Foreskin keratinocyte (primary cell): ENCODE measurements at places on chromosomes 13 and 19.

DNA sequence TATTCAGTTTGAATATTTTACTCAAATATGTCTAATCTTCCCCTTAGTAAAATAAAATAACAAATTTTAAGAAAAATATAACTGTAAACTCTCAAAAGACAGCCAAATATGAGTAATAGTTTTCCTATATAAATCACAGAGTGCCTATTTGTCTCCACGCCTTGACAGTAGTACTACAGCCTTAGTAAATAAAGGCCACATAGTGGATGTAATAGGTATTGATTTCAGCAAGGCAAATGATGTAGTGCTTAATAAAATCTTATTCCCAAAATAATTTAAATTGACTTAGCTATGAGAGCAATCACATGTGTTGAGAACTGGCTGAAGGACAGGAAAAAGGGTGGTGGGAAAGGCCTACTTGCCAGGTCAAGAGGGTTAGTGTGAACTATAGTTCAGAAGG is 747.2 kb downstream of the OLFM4 start:
- no peak for DNase-seq

- DNase-seq = peak; percentile 21
Observed at GRCh38 chr19:2424686-2425621, 2.4 kb downstream of the TIMM13 start.

- peak; percentile 100 for DNase-seq
Observed at GRCh38 chr19:14136509-14137281, at the start of gene ASF1B. Gene ASF1B, minus strand, starts transcription at chr19:14136589. Its CDS starts 133 bp downstream, at chr19:14136456.

DNA sequence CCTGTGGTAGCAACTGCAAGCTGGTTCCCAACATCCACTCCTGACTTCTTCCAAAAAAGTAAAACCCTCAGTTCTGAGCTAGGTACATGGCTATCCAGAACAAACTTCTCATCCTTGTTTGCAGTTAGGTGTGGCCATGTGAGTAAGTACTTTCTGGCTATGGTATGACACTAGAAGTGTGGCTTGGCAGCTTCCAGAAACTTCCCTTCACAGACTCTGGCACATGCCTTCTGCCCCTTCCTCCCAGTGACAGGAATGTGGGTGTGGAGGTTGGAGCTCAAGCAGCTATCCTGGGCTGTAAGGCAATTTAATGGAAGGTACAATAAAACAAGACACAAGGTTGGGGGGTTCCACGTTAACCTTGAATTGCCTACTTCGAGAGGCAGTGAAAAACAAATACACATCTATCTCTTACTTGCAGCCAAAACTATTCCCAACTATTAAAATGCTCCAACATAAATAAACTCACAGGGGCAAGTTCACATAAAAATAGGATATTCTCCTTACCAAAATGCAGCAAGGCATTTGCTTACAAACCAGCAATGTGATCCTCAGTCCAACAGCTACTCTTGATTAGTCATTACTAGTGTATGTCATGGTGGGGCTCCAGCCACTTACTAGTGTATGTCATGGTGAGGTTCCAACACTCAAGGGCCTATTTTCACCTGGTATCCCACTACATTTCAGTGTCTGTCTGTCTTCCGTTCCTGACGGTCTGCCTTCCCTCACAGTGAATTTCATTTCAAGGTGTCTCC is 3.1 kb downstream of the SMG9 start:
- no peak for DNase-seq

DNA sequence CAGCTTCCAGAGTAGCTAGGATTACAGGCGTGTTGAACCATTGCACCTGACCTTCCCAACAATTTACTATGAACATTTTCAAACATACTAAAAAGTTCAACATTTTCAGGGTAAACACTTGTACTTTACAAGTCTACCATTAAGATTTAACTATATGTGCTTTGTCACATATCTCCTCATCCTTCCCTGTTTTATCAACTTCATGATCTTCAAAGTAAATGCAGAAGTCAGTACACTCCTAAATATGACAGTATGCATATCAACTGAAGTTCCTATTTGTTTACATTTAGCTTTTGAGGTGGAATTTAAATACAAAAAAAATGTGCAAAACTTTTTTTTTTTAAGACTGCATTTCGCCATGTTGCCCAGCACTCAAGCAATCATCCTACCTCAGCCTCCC is 18.5 kb downstream of the LNX2 start:
- no peak for DNase-seq

GRCh38 chr19:6413291-6413690 is 11.3 kb downstream of the KHSRP start:
- no peak for DNase-seq

DNA sequence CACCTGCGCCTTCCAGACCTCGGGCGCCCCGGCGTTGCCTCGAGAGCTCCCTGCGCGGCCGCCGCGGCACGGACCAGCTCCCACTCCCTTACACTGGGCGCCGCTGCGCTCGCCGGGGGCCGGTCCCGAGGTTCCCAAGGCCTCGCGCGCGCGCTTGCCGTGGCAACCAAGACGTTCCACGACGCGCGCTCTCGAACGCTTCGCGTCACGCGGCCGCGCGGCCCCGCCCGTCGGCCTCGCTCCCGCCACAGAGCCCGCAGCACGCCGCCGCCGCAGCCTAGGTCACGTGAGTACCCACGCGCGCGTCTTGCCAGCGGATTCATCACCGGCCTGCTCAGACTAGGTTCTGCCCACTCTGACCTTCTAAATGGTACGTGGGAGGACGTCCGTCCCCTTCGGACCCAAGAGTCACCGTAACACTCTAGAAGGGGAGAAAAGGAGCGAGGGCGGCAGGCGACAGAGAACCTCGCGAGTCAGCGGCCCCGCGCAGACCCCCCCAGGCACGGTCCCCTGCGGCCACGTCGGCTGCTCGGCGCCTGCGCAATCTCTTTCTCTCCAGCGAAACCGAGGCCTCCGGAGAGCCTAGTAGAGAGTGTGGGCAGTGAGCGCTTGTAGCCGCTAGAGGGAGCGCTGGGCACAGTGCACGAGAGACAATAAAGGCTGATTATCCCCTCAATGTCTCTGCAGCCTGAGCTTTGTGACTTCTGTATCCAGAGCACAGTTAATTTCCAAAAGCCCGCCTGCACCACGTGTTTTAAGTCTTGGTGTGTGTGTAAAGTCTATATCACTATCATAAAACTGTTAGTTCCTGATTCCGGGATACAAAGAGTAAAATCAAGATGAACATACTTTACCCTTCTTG is at the start of gene SPART:
TSS of gene SPART (minus strand) at position 173 of the 862 bp plus-strand sequence. CDS start 10,564 bp downstream, outside the sequence.
- DNase-seq = peak; percentile 78

- no peak for DNase-seq
Observed at GRCh38 chr13:35342440-35342839, 134.0 kb downstream of the MAB21L1 start.

DNA sequence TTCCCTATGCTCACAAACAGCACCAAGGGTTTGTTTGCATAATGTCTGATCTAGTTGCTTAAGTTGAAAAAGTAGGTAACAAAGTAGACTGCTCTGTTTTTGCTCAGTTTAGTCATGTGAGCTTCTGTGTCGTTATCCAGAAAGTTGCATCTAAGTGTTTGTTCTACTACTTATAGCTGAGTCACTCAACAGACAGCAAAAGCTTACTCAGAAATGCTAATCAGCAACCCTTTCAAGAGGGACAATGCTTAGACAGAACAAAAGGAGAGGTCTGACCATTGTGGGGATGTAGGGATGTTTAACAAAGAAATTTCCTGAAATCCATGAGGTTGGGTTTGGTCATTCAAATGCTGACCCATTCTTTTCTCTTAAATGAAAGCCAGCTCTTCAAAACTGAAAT is 106.4 kb downstream of the ATP8A2 start:
- peak; percentile 18 for DNase-seq

GRCh38 chr13:74678308-74678965 is 544.2 kb upstream of the KLF12 start:
- no peak for DNase-seq

DNA sequence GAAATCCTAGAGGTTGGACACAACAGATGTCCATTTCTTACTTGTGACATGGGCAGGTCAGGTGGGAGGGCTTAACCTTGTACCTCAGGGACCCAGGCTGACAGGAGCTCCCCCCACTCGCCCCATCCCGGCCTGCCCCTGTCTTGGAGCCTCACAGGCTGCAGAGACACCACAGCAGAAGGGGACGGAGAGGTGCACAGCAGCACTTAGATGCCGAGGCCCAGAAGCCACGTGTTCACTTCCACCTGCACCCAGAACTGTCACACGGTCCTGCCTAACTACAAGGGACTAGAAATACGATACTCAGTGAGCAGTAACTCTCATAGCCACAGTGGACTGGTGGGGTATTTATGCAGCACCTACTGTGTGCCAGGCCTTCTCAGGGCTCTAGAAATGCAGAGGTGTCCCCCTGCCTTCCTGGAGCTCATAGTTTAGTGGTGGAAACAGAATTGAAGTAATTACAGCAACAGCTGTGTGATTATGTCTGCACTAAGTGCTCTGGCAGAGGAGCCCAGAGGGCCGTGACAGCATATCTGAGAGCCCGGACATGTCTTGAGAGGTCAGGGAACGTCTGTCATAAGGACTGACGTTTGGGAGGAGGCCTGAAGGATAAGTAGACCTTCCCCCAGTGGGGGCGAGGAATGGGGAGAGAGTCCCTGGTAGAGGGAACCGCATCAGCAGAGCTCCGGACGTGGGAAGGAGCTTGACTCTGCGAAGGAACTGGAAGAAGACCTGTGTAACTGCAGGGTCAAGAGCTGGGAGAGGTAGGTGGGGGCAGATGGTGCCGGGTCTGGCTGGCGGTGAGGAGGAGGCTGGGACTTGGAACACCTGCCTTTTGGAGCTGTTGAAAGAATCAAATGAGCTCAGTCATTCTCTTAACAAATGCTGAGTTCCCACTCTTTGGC is 130.0 kb downstream of the SIPA1L3 start:
- no peak for DNase-seq

DNA sequence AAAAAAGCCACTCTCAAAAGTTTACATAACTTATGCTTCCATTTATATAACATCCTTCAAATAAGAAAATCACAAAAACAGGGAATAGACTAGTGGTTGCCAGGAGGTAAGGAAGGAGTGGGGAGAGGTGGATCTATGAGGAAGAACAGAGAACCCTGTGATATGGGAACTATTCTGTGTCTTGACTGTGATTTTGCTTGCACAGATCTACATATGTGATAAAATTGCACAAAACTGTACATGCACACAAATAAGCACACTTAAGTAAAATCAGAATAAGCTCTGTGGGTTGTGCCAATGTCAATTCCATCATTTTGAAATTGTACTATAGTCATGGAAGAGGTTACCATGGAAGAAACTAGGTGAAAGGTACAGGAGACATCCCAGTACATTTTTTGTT is 121.6 kb upstream of the SGCG start:
- DNase-seq = no peak

DNA sequence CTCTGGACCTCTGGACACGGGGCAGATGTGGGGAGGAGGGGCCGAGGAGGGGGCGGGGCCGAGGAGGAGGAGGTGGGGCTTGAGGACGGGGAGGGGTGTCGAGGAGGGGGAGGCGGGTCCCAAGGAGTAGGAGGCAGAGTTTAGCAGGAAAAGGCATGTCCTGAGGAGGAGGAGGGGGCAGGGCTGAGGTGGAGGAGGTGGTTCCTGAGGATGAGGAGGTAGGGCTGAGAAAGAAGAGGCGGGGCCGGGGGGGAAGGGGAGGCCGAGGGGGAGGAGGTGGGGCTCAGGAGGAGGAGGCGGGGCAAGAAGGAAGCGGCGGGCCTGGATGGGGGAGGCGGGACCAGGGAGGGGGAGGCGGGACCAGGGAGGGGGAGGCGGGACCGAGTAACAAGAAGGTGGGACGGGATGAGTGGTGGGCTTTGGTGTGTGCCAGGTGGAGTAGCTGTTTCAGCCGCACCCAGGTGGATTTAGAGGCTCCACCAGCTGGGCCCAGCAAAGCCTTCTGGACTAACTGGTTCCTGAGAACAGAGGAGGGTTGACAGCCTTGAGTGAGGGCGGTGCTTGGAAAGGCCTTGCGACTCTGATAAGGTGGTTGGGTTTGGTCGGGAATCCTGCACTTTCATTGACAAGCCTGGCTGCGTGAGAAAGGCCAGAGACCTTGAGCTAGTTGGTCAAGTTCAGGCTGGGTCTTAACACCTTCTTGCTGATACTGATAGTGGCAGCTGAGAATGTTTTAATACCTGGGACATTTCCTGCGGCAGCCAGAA is 7.7 kb downstream of the TECR start:
- DNase-seq = peak; percentile 84

DNA sequence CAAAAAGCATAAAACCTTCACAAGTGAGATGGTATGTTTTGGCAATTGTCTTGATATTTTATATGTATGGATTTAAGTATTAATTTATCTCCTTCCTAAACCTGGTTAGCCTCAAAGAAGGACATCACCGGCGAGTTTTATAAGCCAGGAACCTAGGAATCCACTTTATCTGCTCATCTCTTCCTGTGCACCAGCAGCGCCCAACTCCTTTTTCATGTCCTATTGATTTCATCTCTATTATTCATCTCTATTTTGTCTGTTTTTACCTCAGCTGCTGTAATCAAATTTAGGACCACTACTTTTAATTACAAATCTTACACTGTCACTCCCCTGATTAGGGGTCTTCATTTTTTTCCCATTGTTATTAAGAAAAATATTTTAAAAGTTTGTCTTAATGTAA is 286.4 kb downstream of the DACH1 start:
- DNase-seq = no peak

GRCh38 chr19:32223595-32224370 is 121.6 kb upstream of the ZNF507 start:
- DNase-seq = peak; percentile 23

- DNase-seq = no peak
Observed at GRCh38 chr13:75794663-75795062, 158.5 kb downstream of the LMO7 start.

- no peak for DNase-seq
Observed at GRCh38 chr13:45299194-45299593, 41.8 kb downstream of the TPT1 start.

GRCh38 chr19:4911314-4911713 is 2.0 kb downstream of the UHRF1 start:
- no peak for DNase-seq

GRCh38 chr19:16739546-16739945 is 19.9 kb downstream of the NWD1 start:
- no peak for DNase-seq

DNA sequence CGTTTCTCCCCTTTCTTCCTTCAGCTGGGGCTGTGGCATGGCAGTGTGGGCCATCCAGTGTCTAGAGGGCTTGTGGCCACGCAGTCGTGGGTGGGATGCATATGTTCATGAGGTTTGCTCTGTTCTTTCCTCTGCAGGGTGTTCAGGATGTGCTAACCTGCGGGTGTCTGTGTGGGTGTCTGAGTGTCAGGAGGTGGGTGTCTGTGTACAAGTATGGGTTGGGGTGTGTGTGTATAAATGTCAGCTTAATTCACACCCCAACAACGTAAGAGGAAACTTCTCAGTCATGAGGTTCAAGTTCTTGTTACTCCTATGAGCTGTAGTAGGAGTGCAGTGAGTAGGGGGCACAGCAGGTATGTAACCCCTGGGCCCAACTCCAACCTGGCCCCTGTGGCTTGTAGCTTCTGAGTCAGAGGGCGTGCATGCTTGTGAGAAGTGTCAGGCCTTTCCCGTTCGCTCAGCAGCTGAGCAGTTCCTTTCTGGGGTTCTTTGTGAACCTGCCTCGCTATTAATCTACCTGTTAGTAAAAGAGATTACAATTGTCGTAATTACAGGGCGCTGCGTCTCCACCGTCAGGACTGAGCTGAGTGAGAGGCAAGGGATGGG is 49.1 kb downstream of the NFIX start:
- DNase-seq = peak; percentile 60
